Activated CD4-positive, alpha-beta T cell treated with anti-CD3 and anti-CD28 coated beads, Interleukin-2, amount 50 U/mL, for 48 hours (primary cell): ENCODE measurements at places on chromosomes 12 and 14.

DNA sequence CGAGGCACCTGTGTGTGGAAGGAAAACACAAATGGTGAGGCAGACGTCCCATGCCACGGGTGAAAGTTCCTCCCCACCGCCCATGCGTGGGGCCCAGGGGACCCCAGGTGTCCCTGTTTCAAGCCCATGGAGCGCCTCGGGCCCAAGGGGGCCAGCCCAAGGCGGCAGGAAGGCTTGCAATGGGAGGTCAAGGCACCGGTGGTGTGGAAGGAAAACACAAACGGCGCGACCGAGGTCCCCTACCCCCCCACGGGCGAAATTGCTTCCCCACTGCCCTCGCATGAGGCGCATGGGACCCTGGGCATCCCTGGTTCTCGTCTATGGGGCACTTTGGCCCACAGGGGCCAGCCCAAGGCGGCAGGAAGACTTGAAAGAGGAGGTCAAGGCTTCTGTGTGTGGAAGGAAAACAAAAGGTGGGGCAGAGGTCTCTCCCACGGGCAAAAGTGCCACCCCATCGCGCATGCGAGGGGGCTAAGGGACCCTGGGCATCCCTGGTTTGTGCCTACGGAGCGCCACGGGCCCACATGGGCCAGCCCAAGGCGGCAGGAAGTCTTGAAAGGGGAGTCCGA, 379.4 kb downstream of the ALG10 start:
- DNase-seq, result no peak

- DNase-seq, result no peak
Observed at GRCh38 chr12:130070126-130070611, 92.1 kb upstream of the FZD10 start.

DNA sequence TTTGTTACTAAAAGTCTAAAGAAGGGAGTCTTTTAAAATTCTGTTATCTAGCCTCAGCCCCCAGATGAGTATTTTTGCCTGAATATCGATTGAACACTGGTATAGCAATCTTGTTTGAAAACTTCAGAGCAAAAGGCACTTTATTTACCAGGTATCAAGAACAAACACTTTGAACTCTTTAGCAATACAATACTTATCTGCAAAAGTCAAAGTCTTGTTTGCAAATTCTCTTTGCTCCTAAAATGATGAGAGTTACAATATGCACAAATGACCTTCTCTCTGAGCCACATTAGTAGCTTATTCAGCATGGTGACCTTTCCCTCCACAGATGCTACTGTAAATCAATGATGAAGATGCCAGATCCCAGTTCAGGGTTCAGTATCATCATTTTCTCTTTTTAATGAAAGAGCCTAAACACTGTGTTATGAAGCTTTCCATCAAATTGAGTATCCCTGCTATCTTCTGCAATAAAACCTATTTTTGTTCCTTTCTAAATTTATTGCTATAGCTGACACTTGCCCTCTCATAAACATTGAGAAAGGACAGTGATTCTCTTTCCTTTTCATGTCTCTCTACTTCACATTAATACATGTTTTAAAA, 752.7 kb upstream of the MGAT4C start:
- no peak for DNase-seq

- DNase-seq, result no peak
Observed at GRCh38 chr14:26709019-26709418, 111.2 kb upstream of the NOVA1 start.

GRCh38 chr12:67523538-67523937, 125.0 kb upstream of the DYRK2 start:
- no peak for DNase-seq
